ENCODE measurements at places on chromosomes 6 and 20.
A peak's percentile ranks its signal among the peaks of the same experiment; 100 is the strongest.

- DNase-seq = peak; percentile 5
These were observed at the start of gene SLC18B1 for GRCh38 chr6:132797951-132798868. TSS of gene SLC18B1 (minus strand) at chr6:132798637. CDS start at chr6:132798456, 181 bp downstream.

DNA sequence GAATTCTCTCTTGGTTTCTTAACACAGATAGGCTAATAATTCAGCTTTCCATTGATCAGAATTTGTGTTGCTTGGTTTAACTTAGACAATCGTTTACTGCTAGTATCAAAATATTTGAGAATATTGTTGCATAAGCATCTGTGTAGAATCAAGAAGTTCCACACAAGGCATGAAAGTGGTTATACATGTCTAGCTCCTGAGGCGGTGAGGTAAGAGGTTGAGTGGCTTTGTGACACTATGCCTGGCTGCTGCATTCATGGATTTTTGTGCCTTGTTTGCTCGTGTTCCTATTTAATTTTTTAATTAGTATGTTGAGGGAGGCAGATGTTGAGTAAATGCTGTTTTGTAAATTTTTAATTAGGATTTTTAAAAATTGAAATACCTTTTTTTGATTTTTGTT, 10.2 kb downstream of the PKIB start:
- no peak for DNase-seq

GRCh38 chr6:150844371-150844770, 21.1 kb upstream of the MTHFD1L start:
- DNase-seq = no peak

- peak; percentile 64 for DNase-seq
These were observed at the start of gene CD2AP for GRCh38 chr6:47477497-47478232. TSS of gene CD2AP (plus strand) at chr6:47477789. CDS start at chr6:47478245, 456 bp downstream.

- no peak for DNase-seq
These were observed 3.1 kb downstream of the JAG1 start for GRCh38 chr20:10670501-10671220.

GRCh38 chr20:50498071-50498776, 12.0 kb upstream of the PTPN1 start:
- DNase-seq = peak; percentile 69

- DNase-seq = no peak
These were observed 43.4 kb upstream of the PIM1 start for GRCh38 chr6:37126493-37126958.

- DNase-seq = no peak
These were observed 570.1 kb downstream of the DHX35 start for GRCh38 chr20:39532205-39532604.

- no peak for DNase-seq
These were observed 3.9 kb upstream of the C4A start for GRCh38 chr6:31977816-31978431.

DNA sequence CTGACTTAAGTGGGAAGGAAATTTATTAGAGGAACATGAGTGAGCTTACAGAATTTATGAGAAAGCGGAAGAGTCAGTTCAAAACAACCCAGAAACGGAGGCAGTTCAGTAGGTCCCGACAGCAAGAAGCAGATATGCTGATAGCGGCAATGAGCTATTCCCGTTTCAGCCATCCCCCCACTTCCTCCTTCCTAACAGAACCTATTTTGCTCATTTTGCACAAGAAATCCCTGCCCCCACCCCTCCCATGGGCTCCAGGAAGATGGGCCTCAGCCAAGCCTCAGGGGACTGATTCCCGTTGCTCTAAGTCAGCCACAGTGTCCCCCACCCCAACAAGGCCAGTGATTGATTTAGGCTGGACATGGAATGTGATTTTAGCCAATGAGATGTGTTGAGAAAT, 157.5 kb downstream of the CEBPB start:
- no peak for DNase-seq

- no peak for DNase-seq
These were observed 152.9 kb downstream of the SIM1 start for GRCh38 chr6:100311707-100312251.

GRCh38 chr6:1498491-1499113, 109.2 kb downstream of the FOXF2 start:
- no peak for DNase-seq

GRCh38 chr6:78615430-78615904, 251.9 kb upstream of the IRAK1BP1 start:
- DNase-seq = no peak

DNA sequence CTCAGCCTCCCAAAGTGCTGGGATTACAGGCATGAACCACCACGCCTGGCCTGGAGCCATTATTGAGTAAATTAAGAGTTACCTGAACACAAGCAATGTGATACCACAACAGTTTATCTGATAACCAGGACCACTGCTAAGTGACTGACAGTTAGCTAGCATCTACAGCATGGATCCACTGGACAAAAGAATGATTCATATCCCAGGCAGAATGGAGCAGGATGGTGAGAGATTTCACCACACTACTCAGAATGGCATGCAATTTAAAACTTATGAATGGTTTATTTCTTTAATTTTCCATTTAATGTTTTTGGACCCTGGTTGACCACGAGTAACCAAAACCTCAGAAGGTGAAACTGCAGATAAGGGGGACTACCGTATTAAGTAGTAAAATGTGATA, 48.6 kb downstream of the RALGAPA2 start:
- no peak for DNase-seq

DNA sequence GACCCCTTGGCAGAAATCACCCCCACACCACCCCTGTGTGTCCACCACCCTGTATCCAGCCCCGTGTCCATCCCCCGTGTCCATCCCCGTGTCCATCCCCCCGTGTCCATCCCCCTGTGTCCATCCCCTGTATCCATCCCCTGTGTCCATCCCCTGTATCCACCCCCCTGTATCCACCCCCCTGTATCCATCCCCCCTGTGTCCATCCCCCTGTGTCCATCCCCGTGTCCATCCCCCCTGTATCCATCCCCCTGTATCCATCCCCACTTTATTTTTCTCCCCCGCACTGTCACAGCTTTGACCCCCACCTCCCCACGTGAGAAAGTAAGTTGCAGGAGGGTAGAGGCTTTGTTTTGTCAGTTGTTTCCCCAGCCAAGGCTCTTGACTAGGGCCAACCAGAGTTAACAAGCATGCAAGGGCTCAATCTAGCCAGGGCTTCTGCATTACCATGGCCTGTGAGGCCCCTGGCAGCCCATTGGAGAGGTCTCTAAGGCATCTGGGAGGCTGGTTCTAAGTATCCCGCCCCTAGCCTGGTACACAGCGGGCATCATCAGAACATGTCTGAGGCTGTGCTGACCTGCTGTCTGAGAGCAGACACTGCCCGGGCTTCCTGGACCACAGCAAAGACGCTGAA, 18.1 kb upstream of the SIRPA start:
- DNase-seq = no peak

- DNase-seq = no peak
These were observed 35.6 kb upstream of the TAGAP start for GRCh38 chr6:159080217-159080976.

- no peak for DNase-seq
These were observed 6.2 kb upstream of the DDX43 start for GRCh38 chr6:73388433-73388799.

DNA sequence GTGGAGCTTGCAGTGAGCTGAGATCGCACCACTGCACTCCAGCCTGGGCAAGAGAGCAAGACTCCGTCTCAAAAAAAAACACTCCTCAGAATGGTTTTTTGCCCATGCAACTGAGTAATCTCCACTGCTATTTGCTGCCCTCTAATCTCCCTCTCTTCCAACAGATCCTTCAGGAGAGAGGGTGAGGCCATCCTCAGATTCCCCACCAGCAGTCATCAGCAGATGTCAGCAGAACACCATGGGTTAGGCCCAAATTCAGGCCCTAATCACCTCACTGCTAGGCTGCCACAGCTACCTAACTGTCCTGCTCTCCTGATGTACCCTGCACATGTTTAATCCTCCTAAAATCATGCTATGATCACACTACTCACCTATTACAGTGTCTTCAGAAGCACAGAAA, 63.2 kb upstream of the BEND6 start:
- DNase-seq = no peak

DNA sequence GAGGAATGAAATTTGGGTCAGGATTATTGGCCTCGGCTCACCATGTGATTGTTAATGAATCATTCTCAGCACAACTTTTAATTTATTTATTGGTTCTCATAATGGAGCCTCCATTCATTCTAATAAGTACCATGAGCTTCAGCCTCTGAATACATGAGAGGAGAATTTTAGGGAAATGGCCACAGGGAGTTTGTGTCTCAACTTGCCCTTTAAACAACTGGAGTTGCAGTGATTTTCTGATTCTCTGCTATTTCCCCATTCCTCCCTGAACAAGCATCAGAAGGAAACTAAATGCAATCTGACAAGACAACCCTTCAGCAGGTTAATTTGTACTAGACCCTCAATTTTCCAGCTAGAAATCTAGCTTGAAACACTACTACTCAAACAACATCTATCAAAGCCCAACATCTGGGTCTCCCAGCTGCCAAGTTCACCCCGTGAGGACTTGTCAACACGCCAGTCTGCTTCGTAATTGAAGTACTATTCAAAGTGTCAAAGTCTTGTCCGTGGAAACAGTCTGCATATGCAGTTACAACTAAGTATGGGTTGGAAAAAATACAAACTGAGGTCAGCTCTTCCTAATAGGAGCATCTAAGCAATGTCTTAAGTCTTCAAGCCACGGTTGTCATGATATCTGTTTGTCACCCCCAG, 235.4 kb downstream of the CDH4 start:
- DNase-seq = no peak

DNA sequence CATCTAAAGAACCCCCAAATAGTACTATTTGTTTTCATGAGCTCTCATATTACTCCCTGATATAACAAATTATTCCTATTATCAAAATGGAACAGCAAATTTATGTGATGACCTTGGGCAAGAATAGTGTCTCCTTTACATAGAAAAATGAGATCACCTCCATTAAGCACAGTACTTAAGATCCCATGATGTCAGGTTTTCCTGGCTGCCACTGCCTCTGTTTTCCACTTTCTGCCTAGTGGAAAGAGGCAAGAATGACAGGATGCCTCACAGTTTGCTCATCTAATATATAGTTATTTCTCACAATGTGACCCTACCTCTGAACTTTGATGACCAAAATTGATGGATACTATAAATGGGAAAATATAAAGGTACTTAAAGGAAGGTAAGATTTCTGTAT, 260.1 kb upstream of the SGK1 start:
- no peak for DNase-seq

DNA sequence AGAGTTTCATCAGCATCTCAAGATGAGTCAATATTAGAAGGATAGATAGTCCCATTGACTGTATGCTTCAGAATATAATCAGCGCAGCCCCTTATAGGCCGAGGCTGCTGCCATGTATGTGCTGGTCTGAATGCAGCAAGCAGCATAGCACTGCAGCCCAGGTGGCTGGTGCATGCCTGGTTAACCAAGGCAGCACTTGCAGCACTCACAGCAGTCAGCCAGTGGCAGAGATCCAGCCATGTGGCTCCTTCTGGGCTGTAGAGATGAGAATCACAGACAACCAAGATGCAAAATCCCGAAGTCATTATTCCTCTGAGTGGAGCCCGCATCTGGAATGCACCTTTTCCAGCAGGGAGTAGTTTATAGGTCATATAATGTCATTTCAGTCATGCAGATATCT, 251.9 kb downstream of the UST start:
- no peak for DNase-seq

DNA sequence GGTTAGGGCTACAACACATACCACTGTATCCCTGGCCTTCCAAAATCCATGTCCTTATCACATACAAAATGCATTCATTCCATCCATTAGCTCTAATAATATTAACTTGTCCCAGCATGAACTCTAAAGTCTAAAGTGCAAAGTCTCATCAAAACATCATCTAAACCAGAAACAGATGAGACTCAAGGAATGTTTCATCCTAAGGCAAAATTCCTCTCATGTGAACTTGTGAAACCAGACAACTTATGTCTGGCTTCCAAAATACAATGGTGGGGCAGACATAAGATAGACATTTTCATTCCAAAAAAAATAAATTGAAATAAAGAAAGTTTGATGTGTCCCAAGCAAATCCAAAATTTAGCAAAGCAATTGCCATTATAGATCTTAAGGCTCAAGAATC, 257.4 kb downstream of the HTR1B start:
- DNase-seq = no peak

GRCh38 chr20:22062874-22063273, 357.4 kb downstream of the PAX1 start:
- DNase-seq = no peak

DNA sequence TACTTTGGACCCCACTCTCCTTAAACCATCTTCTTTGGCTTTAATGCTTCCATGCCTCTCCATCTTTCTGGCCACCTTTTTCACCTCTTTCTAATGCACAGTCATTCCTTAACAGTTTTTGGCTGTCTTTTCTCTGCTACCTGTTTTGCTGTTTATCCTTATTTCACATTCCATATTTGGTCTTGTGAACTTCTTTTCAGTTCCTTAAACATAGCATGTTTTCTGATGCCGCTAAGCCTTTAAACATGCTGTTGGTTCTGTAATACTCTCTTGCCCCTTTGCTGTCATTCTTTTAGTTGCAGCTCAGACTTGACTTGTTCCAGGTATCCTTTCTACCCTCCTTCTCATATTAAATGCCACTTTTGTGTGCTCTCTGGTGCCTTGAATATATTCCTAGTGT, 35.8 kb downstream of the TOP1 start:
- DNase-seq = no peak

DNA sequence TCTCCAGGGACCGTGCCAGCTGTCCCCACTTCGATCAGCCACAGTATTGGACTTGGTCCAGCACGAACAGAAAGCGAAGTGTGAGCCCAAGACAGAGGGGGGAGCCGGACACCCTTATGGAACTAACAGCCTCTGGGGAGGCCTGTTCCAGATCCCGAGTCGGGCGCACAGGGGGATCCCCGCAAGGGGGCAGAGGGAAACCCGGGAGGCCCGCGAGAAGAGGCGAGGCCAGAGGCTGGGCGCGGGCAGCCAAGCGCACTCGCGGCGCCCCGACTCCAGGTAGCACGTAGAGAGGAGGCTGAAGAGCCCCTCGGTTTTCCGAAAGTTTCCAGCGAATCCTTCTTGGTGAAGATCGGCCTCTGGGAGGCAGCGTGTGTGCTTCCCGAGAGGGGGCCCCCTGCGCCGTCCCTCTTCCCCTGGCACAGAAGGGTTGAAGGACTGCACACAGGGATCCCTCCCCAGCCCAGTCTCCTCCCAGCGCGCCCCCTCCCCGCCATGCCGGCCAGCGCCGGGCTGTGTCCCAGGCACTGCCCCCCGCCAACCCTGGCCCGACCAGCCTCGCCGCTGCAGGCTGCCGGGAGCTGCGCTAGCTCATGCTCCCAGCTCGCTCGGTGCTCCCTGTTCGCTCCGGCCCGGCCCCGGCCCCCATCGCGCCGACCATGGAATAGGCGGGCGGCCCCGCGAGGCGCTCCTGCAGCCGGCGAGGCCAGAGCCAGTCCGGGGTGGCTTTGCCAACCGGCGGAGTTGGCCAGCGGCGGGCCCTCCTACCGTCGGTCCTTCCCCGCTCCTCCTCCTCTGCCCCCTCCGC, 577 bp upstream of the SLC24A3 start:
- DNase-seq = no peak

GRCh38 chr6:34043359-34043758, 102.5 kb downstream of the GRM4 start:
- no peak for DNase-seq

Measured in bone marrow (tissue), 2 donors.